ENCODE measurements at places on chromosomes 5 and 9. TPM values are rescaled to one million over a fixed set of nuclear protein-coding genes. Genes with fewer than 3 reads are reported as not detected.

- DNase-seq, result no peak
Measured at GRCh38 chr9:124671861-124672260, 99.2 kb downstream of the NR6A1 start.

TSSK1B gene
- 0.64 TPM for total RNA-seq

DNA sequence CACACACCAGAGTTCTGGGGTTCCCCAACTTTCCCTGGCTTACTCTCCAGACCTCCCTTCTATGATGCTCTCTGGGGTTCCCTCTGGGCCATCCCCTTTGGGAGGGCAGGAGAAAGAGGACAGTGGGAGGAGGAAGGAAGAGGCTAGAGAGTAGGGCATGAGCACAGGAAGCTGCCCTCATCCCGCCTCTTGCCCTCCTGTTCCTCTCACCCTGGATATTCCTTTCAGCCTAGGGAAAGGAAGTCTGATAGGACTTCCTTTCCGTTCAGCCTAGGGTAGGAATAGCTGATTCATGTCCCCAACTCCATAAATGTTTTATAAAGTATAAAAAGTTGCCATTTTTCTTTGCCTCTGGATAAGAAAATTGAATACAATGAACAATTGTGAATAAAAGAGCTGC lies 7.4 kb downstream of the MAP1B start:
- DNase-seq, result no peak

ARID3C gene
- total RNA-seq, result not detected

HAND1 gene
- total RNA-seq, result not detected

- DNase-seq, result peak; percentile 52
Measured at GRCh38 chr5:98779264-98779877, 5.9 kb downstream of the RGMB start.

Measured in fibroblast of villous mesenchyme (primary cell).